NCI-H510A treated with DMSO at 0.1 percent for 48 hours (cell line): ENCODE measurements at places on chromosomes 16 and 17.

DNA sequence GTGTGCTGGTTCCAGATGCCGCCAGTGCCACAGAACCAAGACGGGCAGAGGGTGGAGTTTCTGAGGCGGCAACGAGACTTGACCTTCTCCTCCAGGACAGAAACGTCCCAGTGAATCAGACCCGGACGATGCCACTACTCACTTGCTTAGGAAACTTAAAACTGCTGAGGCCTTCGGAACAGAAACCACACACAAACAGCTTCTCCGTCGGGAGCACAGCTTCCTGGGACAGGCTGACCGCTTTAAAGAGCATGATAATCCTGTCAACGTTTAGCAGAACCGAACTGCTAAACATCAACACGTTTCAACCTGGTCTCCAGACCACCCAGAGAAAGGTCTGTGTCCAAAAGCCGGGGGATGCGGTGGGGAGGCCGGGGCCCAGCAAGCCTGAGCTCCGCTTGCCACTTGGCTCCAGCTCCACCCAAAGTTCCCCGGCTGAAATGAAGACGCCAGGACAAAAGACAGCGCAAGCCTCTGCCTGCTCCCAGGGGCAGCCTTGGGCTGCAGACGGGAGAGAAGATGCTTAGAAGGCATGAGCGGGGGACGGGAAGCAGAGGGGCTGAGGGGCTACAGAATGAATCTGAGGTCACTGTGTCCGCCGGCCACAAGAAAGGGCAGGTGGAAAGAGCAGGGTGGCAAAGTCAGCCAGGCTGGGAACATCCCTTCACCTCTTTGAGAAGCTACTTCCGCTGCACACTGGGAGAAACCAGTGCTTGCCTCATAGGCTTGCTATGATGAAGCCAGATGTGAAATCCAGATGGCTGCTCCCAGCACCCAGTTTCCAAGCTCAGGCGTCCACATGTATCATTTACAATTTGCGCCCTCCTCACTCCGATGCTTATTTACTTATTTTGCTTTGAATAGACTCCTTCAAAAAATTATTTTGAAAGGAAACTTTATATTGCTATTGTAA lies 69.0 kb downstream of the MRM3 start:
- no peak for DNase-seq

DNA sequence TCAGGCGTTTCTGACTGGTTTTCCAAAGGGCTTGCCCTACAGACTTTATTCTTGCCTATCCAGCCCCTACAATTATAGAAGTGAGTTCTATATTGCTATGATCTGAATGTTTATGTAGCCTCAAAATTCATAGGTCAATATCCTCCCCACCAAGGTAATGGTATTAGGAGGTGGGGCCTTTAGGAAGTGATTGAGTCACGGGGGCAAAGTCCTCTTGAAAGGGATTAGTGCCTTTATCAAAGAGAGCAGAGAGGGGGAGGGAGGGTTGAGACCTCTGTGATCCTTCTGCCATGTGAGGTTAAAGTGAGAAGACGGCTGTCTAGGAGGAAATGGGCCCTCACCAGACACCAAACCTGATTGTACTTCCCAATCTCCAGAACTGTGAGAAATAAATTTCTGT lies 931 bp upstream of the CPHXL start:
- no peak for DNase-seq

DNA sequence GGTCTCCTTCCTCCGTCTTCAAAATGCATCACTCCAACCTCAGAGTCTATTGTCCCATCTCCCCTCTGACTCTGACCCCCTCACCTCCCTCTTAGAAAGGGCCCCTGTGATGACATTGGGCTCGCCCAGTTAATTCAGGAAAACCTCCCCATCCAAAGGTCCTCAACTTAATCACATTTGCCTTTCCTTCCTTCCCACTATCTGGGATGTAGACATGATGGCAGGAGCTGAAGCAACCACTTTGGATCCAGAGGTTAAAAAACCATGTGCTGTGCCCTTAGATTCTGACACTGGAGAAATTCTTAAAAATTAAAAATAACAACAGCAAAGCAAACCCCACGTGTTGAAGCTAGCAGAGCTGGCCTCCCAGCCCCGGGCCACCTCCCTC lies 80.2 kb downstream of the ZDHHC7 start:
- DNase-seq: no peak

DNA sequence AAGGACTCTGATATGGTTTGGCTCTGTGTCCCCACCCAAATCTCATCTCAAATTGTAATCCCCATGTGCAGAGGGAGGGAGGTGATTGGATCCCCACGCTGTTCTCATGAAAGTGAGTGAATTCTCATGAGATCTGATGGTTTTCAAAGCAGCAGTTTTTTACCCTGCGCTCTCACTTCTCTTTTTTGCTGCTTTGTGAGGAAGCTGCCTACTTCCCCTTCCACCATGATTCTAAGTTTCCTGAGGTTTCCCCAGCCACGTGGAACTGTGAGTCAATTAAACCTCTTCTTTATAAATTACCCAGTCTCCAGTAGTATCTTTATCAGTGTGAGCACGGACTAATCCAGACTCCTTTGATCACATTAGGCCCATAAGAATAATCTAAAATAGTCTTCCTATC lies 719.7 kb upstream of the CDH8 start:
- no peak for DNase-seq

GRCh38 chr16:764848-765487 lies 4.4 kb downstream of the MSLN start:
- DNase-seq: no peak

- no peak for DNase-seq
Measured at GRCh38 chr16:28093385-28093725, 29.8 kb upstream of the GSG1L start.
